ENCODE measurements at places on chromosomes 7 and 10.

- no peak for DNase-seq
These were observed 52.9 kb upstream of the NCAPG2 start for GRCh38 chr7:158757404-158757989.

DNA sequence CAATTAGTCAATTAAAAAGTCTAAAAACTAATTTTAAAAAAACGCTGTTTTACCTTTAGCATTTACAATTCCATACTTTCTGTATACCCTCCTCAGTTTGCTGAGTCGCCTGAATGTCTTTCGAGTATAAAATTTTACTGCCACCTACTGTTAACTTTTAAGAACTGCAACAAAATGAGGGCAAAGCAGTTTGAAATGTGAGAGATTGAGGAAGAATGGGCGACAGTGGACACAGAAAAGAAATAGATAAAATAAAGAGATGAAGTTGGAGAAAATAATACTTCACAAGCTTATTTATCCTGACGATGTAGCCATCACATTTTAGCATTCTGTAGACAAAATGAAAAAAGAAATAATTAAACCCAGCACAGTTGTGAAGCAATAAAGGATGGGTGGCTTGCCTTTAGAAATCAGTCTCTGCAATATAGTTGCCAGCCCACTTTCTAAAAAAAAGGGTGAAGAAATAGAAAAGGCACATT lies 110.8 kb upstream of the PTN start:
- no peak for DNase-seq

GRCh38 chr10:47415520-47416304 lies 31.6 kb upstream of the ZNF488 start:
- DNase-seq, result no peak

DNA sequence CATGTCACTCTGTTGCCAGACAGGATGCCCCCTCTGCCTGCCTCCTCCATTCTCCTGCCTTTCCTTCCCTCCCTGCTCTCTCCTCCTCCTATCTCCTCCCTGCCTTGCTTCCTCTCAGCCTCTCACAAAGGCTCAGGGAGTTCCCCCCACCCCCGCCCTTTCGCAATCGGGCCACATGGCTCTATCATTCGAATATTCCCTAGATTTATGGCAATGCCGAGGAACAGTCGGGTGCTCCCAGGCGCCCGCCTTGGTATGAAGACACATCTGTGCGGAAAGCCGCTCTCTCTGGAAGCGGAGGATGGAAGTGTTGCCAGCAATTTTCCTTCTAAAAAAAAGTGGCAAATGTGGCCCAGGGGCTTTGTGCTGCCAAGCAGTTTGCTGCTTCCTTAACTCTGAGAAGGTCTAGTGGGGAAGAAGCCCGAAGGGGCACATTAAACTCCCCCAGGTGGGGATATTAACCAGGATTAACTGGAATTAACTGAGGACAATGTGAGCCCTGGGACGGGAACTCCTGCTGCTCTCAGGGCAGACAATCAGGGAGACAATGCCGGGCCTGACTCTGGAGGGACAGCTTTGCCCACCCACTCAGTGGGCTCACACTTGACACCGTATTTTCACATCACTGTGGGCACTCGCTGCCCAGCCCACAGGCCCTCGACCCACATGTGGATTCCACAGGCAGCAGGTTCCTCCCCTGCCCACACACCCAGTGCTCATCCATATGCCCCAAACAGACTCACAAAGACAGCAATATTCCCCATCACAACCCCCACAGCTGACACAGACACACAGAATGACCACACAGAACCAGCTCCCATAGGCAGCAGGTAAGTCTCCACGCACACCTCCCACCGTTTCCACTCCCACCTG lies 88.4 kb upstream of the SMNDC1 start:
- no peak for DNase-seq

DNA sequence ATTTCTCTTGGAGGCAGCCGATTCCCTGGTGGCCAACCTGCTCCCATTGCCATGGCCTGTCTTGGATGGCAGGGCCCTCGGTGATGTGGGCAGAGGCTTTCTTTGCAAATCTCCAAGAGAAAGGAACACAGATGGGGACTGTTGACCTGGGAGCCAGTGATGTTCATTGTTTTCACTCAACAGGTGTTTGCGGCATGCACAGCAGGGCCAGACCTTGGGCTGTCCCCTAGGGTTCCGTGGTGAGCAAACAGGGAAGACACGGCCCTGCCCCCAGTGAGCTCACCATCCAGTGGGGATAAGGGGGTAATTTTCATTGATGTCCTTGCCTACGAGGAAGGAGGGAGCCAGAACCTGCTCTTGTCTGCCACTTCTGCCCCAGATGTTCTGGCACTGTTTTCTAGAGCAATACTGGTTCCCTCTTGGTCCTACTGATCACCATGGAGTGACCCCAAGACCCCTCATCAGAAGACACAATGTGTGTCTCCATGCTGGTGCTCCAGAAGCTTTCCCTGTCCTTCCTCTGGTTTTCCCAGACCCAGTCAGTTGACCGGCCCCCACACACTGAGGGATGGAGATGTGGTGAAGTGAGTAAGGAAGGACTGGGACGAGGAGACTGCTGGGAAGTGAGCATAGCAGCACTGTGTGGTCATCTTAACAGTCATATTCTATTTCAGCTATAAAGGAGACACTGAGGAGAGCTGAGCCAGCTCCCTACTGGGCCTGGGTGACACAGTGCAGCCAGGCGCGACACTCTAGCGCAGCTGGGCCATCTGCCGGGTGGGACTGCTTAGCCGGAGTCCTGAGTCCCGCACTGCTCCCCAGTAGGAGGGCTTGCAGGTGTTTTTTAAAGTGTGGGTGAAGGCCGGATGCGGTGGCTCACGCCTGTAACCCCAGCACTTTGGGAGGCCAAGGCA lies 20.4 kb upstream of the FIGNL1 start:
- no peak for DNase-seq

- no peak for DNase-seq
These were observed 36.1 kb downstream of the NET1 start for GRCh38 chr10:5448333-5449001.
